ENCODE measurements at places on chromosomes 11 and 22.

DNA sequence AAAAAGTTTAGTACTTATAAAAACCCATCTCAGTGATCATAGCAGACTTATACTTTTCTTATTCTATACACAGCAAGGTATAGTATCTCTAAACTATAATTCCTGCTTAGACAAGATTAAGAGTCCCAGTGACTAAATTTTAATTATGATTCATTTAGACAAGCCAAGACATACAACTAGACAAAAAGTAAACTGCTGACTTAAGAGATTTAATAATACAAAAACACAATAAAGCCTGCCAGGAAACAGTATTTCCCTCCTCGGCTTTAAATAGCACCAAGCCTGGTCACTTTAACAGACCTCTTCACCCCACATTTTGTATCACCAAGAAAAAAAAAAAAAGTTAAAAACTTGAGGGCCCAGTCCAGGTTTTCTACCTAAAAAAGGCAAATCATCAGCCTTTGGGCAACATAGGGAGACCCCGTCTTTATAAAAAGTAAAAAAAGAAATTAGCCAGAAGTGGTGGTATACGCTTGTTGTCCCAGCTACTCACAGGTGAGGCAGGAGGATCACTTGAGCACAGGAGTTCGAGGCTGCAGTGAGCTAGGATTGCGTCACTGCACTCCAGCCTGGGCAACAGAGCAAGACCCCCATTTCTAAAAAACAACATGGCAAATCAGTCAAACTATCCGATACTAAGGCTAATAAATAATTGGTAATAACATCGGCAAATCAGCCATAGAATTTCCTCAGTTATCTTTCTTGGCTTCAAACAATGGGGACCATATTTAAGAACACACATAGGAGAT is 53.8 kb downstream of the SIK3 start:
- no peak for DNase-seq

GRCh38 chr11:16832193-16832539 is 93.7 kb downstream of the C11orf58 start:
- DNase-seq = no peak

DNA sequence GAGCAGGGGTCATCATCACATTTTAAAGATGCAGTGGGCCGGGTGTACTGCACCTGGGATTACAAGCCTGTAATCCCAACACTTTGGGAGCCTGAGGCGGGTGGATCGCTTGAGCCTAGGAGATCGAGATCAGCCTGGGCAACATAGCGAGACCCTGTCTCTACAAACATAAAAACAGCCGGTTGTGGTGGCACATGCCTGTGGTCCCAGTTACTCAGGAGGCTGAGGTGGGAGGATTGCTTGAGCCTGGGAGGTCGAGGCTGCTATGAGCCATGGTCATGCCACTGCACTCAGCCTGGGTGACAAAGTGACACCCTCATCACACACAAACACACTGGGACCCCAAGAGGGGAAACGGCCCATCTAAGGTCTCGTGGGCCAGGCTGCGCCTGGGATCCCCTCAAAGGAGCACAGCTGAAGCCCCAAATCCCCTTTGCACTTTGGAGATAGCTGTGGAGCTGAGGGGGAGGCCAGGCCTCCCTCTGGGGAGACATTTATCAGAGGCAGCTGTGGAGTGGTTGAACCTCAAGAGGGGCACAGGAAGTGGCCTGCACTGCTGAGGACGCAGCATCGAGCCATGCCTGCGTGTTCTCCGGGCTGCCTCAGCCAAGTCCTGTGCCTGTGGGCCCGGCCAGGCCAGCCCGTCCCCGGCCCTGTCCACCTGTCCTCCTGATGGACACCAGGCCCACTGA is 27.5 kb downstream of the OSBPL5 start:
- DNase-seq = no peak

GRCh38 chr11:124473476-124473875 is 28.0 kb upstream of the OR8B8 start:
- no peak for DNase-seq

GRCh38 chr11:1478544-1478943 is 8.0 kb downstream of the MOB2 start:
- DNase-seq = no peak

DNA sequence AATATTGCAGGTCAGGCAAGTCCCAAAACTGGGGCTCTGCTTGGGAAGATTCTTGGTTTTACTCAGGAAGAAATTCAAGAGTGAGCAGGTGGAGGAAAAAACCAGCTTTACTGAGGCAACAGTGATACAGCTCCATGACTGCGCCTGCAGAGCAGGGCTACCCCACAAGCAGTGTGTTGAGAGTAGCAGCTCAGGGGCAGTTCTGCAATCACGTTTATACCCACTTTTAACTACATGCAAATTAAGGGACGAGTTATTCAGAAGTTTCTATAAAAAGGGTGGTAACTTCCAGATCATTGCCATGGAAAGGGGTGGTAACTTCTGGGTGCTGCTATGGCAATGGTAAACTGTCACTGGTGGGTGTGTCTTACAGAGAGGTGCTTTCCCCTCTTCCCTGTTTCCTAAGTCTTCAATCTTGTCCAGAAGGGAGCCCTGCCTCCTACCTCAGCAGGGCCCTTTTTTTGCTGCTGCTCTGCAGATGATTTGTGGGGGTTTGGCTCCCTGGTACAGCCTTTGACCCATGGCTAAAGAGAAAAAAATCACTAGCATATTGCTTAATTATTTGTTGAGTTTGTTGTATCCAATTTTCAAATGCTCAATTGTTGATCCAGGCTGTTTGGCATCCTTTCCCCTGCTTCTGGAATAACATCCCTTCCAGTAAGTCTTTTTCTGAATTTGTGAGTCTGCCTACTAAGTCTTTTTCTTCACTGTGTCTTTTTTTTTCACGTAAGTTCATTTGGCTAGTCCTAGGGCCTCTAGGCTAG is 30.0 kb upstream of the ME3 start:
- no peak for DNase-seq

GRCh38 chr11:104968856-104969776 is 742 bp upstream of the CASP4 start:
- DNase-seq = peak; percentile 6

- DNase-seq = no peak
Measured at GRCh38 chr22:37932821-37933578, 20.4 kb downstream of the C22orf23 start.

GRCh38 chr22:24165673-24166072 is 15.6 kb upstream of the SUSD2 start:
- DNase-seq = no peak

DNA sequence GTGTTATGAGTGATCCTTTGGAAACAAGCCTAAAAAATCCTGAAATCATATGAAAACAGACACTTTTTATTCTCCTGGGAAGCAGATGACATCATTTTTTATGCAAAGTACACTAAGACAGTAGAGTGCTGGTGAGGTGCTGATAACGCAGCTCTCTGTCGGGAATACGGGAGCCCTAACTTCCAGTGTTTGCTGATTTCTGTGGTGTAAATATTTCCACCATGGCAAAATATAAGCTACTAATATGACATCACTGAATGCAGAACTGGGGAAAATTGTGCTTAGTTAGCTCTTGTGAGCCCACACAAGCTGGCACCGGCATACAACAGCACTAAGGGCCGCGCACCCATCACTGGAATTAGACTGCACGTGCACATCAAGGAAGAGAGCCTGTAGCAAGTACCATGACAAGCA is 82.6 kb downstream of the FAM76B start:
- no peak for DNase-seq

DNA sequence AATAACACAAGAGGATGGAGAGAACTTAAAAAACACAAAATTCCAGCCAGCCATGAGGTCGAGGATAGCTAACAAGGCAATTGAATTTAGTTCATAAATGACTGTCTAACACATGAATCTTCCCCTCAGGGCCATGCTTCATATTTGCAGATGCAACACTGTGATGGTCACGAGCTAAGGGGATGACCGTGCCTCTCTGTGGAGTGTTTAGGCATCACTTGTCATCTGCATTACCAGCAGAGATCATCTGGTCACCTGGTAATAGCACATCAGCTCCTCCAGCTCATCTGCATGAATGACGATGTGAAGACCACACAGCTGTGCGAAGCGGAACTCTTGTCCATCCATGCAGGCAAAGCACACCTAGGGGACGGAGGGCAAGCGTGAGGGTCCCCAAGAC is 20.9 kb upstream of the SLC25A1 start:
- DNase-seq = no peak

DNA sequence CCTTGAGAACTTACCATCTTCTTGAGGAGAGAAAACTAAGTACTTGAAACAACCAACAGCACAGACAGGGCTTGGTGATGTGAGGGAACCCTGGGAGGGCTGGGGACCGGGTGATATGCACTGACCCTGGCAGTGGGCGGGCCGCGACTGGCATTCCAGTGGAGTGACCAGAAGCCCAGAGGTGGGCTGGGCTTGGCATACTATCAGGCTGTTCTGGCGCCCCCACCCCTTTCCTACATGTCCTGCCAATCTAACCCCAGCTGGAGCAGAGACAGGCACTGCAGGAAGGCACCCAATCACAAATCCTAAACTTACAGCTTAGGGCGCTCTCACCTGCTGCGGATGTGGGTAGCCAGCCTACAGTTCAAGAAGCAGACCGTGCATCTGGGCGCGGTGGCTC is 54.0 kb upstream of the GCAT start:
- no peak for DNase-seq

DNA sequence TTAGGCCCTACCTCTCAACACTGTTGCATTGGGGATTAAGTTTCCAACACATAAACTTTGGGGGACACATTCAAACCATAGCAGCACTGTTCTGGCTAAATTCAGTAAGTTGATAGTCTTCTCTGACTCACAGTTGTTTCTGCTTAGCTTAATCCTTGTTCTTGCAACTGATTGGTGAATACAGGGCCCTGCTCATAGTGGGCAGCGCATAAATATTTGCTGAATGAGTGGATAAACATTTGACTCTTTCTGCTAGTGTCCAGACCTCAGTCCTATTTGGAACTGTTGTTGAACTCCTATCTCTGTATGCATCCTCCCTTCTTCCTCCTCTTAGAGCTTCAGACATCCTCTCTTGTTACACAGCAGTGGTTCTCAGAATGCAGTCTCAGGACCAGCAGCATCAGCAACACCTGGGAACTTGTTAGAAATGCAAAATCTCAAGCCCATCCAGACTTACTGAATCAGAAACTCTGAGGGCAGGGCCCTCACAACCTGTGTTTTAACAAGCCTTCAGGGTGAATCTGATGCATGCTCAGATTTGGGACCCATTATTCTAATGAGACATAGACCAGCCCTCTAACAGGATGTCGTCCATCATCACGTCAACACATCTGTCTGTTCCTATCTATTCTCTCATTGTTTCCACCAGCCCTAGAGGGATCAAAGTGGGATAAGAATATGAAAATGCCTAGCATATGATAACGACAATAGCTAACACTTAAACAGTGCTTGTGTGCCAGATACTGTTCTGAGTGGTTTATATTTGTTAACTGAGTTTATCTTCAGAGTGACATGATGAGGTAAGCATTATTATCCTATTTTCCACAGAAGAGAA is 22.3 kb downstream of the SPON1 start:
- DNase-seq = no peak

- no peak for DNase-seq
Measured at GRCh38 chr11:15624701-15625100, 510.0 kb downstream of the INSC start.

Data from stimulated activated CD4-positive, alpha-beta T cell treated with anti-CD3 and anti-CD28 coated beads, Interleukin-15, amount 100 ng/mL, for 24 hours (primary cell).